Stimulated activated CD4-positive, alpha-beta T cell treated with anti-CD3 and anti-CD28 coated beads, Interleukin-15, amount 100 ng/mL, for 48 hours (primary cell): ENCODE measurements at places on chromosomes 5 and 9.

GRCh38 chr9:5122116-5122515 lies 63.3 kb downstream of the INSL6 start:
- DNase-seq, result no peak

GRCh38 chr5:126769703-126770102 lies 7.2 kb upstream of the LMNB1 start:
- no peak for DNase-seq

- DNase-seq, result no peak
Observed at GRCh38 chr5:110653231-110653970, 73.1 kb downstream of the TMEM232 start.

GRCh38 chr5:168086746-168087145 lies 204.7 kb upstream of the WWC1 start:
- DNase-seq, result no peak
